Muscle of arm (tissue), 14 donors: ENCODE measurements at places on chromosomes 2 and 18. TPM values are rescaled to one million over a fixed set of nuclear protein-coding genes. Genes with fewer than 3 reads are reported as not detected.

Gene CHN1
- polyA plus RNA-seq: 12.2 TPM

DNA sequence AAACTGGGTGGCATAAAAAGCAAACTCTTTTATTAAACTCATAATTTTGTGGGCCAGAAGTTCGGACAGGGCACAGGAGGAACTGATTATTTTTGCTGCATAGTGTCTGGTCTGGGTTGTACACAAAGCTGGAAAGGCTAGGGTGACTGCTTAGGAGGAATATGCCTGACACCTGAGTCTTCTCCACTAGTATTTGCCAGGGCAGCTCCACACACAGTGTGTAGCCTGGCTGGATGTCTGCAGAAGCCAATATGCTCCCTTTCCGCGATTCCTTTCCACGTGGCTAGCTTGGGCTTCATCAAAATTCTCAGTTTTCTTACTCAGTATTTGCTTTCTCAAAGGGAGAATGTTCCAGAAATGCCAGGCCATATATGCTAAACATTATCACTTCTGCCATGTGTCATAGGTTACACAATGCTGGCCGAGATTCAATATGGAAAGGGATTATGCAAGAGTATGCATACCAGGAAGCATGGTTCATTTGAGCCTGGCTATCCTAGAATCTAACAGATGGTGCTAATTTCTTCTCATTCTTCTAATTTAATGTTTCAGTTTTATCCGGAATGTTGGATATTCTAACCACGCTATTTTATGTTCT lies 142.7 kb upstream of the DOK6 start:
- DNase-seq: no peak

DNA sequence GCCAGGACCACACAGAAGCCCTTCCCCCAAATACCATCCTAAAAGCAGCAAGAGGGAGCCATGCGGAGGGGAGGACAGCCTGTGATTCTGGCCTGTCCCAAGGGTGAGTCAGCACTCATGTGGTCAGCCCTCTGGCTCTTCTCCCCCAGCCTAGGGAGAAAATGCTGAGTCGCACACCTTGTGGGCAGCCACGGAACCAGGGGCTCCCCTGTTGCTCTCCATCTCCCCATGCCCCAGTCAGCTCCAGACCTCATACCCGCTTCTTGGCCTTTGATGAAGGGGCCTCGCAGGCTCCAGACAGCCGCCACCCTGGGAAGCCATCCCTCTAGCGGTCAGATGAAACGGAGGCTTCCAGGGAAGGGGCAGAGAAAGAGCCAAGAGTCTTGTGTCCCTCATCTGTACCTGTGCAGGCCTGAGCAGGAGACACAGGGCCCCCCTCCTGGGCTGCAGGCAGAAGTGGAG lies 181.3 kb upstream of the SIX2 start:
- no peak for DNase-seq

- no peak for DNase-seq
Measured at GRCh38 chr2:202577250-202578183, 57.3 kb upstream of the FAM117B start.

Gene CIB4
- polyA plus RNA-seq: not detected

- no peak for DNase-seq
Measured at GRCh38 chr2:168712053-168712452, 90.4 kb upstream of the NOSTRIN start.

DNA sequence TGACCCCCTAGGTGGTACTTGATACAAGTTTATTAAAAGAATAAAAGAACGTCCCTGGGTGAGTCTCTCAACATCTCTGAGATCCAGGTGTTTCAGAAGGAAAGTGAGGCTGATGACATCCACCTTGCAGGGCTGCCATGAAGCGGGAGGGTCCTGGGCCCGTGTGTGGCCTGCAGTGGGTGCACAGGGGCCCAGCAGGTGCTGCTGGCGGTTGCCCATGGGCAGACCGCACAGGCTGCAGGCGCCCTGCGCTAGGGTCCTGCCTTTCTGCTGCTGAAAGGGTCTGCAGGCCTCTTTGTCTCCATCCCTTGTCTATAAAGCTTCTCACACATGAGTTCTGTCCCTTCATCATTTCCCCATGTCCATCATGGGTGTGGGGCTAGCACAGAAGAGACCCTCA lies 247.0 kb downstream of the TFCP2L1 start:
- DNase-seq: no peak

DNA sequence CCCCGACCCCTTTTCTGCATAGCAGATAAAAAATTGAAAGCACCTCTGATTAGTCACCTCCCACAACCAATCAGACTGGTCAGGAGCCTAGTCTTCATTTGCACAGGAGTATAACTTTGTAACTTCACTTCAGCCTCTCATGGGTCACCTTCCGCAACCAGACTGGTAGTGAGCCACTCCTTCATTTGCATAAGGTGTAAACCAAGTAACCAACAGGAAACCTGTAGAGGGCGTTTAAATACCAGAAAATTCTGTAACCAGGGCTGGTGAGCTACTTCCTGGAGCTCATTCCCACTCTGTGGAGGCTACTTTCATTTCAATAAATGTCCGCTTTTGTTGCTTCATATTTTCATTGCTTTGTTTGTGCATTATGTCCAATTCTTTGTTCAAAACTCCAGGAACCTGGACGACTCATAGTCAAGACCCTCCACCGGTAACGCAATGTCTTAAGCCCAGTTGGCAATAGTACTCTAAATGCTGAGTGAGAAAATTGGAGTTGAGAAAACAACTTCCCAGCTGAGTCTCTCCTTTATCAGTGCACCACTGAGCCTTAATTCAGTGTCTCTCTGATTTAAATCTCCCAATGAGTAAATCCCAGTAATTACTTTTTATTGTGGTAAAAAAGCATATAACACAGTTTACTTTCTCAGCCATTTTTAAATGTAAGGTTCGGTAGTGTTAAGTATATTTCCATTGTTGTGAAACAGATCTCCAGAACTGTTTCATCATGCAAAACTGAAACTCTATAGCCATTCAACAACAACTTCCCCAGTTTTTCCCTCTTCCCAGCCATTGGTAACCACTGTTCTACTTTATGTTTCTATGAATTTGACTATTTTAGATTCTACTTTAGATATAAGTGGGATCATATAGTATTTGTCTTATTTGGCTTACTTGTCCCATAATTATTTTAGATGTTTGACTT lies 392.7 kb upstream of the SLC8A1 start:
- no peak for DNase-seq

- DNase-seq: no peak
Measured at GRCh38 chr2:216279031-216279430, 93.3 kb downstream of the MARCHF4 start.

DNA sequence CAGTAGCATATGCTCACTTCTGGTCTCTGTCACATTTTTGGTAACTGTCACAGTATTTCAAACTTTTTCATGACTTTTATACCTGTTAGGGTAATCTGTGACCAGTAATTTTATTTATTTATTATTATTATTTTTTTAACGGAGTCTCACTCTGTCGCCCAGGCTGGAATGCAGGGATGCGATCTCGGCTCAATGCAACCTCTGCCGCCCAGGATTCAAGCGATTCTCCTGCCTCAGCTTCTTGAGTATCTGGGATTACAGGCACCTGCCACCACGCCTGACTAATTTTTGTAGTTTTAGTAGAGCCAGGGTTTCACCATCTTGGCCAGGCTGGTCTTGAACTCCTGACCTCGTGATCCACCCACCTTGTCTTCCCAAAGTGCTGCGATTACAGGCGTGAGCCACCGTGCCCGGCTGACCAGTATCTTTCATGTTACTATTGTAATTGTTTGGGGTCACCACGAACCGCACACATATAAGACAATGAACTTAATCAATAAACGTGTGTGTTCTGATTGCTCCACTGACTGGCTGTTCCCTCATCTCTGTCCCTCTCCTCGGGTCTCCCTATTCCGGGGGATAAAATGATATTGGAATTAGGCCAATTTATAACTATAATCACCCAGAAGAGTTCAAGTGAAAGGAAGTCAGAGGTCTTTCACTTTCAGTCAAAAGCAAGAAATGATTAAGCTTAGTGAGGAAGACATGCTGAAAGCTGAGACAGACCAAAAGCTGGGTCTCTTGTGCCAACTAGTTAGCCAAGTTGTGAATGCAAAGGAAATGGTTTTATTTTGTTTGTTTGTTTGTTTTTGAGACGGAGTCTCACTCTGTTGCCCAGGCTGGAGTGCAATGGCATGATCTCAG lies 22.9 kb downstream of the TGIF1 start:
- no peak for DNase-seq

DNA sequence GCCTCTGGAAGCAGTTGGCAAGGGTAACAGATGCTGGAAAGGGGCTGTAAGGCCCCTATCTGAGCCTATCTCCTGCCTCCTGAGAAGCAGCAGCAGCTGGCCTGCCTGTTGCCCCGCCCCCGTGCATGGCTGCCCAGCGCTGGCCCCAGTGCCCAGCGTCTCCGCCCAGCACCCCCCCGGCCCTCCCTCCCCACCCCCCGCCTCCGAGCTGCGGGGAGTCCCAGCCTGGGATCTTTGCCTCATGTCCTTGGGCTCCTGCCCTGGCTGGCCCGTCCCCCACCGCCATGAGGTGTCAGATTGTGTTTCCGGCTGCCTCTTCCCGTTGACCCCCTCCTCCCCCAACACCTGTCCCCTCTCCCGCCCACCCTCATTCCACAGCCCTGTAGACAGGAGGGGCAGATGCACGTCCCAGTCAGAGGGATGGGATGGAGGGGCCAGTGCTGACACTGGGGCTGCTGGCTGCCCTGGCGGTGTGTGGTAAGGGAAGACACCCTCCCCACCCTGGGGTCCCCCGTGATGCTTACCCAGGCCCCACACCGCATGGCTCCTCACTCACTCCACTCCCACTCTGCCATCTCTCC lies at the start of gene CHRND:
Gene CHRND, plus strand, starts transcription at position 370 of the 581 bp plus-strand sequence. Its CDS starts 56 bp downstream, at position 426.
- DNase-seq: peak; percentile 54

DNA sequence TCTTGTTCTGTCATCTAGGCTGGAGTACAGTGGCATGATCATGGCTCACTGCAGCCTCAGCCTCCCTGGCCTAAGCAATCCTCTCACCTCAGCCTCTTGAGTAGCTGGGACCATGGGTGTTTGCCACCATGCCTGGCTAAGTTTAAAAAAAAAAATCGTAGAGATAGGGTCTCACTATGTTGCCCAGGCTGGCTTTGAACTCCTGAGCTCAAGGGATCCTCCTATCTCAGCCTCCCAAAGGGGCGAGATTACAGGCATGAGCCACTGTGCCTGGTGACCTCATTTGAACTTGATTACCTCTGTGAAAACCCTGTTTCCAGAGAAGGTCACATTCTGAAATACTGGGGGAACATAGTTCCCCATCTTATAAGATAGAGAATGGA lies 190.3 kb downstream of the NEDD4L start:
- no peak for DNase-seq

DNA sequence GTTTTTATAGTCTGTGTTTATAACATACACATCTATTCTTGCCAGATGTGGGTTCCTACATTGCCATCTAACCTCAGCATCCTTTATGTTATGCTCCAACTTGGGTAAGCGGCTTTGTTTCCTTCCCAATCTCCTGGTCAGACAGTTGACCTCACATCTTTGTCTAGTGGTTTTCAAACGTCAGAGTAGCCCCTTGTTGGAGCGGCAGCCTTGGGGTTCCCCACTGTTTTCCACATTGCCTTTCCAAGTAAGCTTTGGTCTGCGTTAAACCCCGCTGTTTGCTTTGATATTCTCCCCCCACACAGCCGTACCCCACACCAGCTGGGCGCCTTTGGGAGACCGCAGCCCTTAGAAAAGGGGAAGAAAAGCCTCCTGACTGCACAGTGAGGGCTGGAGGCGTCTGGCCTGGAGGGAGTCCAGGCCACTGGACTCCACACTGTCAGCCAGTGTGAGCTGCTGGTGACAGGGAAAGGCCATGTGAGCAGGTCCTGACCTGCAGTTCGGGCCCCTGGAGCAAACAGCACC lies 83.3 kb downstream of the MALT1 start:
- no peak for DNase-seq

Gene BCL2
- 19.3 TPM for polyA plus RNA-seq

GRCh38 chr2:207231967-207232366 lies 66.2 kb upstream of the KLF7 start:
- DNase-seq: no peak

DNA sequence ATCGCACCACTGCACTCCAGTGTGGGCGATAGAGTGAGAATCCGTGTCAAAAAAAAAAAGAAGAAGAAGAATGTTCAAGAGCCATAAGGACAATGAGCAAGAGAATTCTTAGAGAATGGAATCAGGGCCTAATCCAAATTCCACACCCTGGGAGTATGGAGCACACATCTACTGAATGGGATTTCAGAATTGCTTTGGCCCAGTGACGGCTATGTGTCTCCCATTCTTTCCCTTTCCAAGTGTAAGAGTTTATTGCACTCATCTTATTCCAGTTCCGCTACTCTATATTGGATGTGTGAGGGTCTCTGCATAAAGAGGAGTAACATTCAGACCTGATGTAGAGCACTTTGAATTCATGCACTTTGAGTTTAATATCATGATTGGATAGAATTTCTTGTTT lies 5.9 kb upstream of the RBM43 start:
- no peak for DNase-seq

Gene SMYD1
- 362 TPM for polyA plus RNA-seq

- DNase-seq: no peak
Measured at GRCh38 chr2:234373060-234373459, 123.8 kb downstream of the ARL4C start.

Gene KANSL1L
- polyA plus RNA-seq: 17.0 TPM

Gene C2orf81
- polyA plus RNA-seq: 3.8 TPM

Gene SLC14A1
- 6.2 TPM for polyA plus RNA-seq

Gene WNT6
- polyA plus RNA-seq: 9.6 TPM

GRCh38 chr2:231334981-231335380 lies 60.5 kb upstream of the B3GNT7 start:
- DNase-seq: no peak

DNA sequence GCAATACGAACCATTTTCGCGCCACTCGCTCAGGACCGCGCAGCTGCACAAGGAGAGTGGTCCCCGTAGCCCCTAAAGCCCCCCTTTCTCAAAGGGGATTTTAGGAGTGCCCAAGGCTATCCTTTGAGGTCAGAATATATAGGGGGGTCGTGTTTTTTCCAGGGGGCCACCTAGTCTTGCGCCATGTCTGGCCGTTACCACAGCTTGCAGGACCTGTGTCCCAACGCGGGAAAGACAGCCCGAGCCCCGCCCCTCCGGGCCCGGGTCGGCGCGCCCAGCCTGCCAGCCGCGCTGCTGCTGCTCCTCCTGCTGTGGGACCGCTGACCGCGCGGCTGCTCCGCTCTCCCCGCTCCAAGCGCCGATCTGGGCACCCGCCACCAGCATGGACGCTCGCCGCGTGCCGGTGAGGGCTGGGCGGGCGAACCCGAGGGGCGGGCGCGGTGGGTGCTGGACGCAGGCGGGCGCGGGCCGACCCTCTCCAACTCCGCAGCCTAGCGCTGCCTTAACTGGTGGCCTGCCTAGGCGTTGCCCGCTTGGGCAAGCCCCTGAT lies at the start of gene CDCA7:
Gene CDCA7, plus strand, starts transcription at position 291 of the 550 bp plus-strand sequence. Its CDS starts 92 bp downstream, at position 383.
- DNase-seq: peak; percentile 71

GRCh38 chr2:19156646-19157045 lies 201.8 kb downstream of the OSR1 start:
- peak; percentile 15 for DNase-seq
